Activated effector memory CD4-positive, alpha-beta T cell treated with anti-CD3 and anti-CD28 coated beads, Interleukin-2, amount 50 U/mL, for 16 hours (primary cell): ENCODE measurements at places on chromosomes 3 and 15.

DNA sequence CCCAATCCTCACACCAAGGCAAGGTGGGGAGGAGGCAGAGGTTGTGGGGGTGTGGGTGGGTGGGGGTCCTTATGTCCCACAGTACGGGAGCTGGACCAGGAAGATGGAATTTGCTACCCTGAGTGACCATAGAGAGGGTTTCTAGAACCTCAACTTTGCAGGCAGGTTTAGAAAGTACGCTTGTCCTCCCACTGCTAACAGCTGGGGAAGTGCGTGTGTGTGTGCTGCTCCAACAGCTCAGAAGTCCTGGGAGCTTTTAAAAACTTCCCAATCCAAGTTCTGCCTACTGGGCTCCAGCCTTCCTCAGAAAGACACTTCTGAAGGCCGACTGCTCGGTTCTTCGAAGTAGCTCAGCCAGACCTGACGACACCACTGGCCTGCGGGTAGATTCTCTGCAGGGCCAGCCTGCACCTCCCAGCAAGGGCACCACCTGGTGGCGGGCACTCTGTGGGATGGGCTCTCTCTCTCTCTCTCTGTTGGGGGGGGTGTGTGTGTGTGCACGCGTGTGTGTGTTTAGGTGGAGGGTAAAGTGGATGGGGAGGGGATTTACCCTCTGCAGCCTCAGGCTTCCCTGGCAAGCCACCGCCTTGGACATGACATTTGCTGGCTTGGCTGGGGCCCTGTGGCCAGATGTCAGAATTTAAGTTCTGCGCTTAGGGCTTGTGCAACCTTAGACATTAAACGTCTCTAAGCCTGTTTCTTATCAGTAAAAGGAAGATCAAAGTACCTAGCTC is 15.6 kb downstream of the TMEM158 start:
- DNase-seq = peak; percentile 92

GRCh38 chr15:49645941-49646340 is 25.1 kb downstream of the DTWD1 start:
- DNase-seq = no peak

DNA sequence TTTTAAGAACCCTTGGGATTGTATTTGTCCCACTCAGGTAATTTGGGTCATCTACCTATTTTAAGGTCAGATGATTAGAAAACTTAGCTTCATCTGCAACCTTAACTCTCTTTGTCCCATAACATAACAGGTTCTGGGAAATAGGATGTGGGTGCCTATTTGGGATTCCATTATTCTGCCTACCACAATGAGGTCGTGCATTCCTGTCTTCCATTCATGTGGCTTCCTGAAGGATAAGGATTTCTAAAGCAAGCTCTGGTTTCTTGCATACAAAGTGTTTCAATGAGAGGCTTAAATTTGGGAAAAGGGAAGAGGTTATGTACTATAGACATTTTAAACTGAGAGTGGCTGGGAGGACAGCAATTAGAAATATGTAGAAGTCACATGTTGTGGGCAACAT is 190.3 kb downstream of the MCTP2 start:
- no peak for DNase-seq

DNA sequence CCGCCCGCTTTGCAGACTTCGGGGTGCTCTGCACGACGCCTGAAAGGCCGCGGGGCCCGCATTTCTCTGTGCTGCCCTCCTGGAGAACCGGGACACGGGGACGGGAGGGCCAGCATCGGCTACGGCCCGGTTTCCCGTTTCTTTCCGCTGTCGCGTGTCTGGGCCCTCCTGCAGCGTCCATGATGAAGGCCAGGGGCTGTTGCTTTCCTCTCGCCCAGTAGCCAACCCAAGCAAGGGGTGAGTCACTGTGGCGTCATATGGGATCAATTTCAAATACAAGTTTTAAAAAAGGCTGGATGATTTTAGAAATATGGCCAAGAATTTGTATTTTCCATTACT is 435 bp downstream of the SLC35G2 start:
- no peak for DNase-seq

DNA sequence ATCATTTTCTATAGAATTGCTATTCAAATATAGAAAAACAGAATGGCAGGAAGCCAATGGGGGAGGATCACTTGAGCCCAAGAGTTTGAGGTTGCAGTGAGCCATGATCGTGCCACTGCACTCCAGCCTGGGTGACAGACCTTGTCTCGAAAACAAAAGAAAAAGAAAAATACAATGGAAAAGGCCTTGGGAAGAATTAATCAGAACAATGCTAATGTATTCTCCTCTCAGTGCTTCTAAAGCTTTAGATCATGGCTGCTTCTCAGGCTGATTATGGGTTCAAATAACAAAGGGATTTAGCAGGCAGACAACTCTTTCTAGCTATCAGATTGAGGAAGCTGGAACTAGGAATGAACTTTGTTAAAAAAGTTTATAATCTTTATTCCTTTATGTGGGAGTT is 115.8 kb downstream of the PDCD6IP start:
- no peak for DNase-seq

DNA sequence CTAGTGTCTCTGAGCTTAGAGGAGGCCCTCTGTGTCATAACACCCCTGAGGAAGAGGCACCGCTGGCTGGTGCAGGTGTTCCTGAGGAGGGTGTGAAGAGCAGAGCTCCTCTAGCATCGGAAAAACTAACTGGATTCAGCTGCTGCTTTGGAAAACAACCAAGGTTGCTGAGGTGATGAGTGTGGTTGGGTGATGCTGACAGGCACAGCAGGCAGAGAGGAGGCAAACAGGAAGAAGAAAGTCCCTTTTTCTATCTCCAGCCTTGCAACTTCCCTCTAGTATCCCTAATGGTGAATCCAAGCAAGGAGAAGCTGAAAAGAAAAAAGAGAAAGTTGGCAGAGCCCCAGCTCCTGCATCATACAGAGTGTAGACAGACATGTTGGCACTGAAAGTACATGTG is 3.8 kb upstream of the OR4F15 start:
- no peak for DNase-seq

DNA sequence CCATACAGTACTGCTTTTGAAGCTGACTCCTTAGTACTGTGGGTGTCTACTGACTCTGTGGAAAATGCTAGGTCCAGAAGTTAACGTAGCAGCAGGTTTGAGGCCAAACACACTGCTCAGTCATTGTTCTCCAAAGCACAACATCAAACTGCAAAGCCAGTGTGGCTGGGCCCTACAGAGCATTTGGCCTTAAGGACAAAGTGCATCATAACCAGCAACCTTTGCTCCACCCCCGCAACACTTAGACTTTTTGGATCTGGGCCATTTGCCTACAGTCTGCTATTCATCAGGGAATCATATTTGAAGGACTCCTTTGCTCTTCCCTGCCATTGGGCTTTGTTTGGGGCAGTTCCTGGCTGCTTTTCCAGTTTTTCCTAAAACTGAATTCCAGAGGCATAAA is 43.1 kb upstream of the ARL6 start:
- no peak for DNase-seq

- no peak for DNase-seq
Observed at GRCh38 chr3:87900061-87900460, 158.7 kb downstream of the CGGBP1 start.

DNA sequence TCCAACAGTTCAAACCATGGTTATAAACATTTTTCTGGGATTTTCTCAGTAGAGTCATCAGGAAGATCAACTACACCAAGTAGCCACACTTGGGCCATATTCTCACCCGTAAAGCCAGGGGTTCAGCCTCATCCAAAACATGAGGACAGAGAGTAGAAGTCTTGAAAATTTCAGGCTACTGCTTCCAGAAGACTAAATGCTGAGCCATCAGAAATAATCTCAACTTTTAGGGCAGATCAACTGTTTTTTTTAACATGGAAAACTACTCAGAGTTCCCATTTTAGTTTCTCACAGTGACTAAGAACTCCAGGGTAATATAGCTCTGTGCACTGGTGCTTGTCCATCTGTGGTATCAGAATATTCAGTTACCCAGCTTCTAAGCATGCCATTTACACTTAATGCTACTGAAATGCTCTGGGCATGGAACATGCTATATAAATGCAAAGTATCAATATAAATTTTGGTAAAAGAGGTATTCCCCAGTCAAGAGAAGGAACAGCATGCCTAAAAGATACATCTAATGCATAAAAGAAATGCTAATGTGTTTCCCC is 300.1 kb upstream of the LRRN1 start:
- no peak for DNase-seq

DNA sequence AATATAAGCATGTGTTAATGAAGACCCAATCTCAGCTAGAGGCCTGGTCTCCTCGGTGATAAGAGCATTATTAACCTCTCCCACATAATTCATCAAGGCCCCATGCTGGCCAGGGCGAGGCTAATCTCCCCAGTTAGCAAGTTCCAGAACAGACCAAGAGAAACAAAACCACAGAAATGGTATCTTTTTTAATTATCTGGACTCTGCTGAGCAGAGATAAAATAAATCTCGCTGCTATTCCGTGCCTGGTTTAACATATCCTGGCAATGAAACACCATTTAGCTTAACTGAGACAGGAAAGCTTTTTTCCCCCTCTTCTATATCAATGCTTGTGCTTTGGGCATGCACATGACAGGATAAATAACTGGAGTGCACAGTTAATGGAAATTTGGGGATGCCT is 72.5 kb upstream of the ARHGEF3 start:
- DNase-seq = no peak

DNA sequence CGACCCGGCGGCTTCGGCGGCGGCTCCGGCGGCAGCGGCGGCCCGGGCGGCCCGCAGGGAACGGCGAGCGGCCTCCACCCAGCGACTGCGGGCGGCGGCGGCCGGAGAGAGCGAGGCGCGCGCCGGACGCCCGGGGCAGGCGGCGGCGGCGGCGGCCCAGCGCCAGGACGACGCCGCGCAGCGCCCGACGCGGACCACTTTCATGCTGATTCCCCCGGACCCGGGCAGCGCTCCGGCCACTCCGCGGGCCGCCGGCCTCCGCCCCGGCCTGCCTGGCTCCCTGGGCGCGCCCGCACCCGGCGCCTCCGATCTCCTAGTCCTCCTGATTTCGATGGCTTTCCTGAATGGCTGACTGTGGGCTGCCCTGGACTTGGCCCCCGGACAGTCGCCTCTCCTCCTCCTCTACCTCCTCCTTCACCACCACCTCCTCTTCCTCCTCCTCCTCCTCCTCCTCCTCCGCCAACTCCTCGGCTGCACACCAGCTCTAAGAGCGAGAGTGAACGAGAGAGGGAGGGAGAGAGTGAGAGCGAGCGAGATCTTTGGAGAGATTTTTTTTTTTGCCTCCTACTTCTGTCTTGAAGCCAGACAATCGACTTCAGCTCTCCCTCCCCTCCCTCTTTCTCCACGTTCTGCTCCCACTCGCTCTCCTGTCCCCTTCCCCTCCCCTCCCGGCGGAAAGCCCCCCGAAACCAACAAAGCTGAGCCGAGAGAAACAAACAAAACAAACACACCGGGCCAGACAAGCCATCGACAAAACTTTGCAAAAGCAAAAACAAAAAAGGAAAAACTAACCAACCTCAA is 844 bp downstream of the NR2F2 start:
- DNase-seq = no peak

- no peak for DNase-seq
Observed at GRCh38 chr3:126294211-126294808, 62.9 kb downstream of the KLF15 start.

DNA sequence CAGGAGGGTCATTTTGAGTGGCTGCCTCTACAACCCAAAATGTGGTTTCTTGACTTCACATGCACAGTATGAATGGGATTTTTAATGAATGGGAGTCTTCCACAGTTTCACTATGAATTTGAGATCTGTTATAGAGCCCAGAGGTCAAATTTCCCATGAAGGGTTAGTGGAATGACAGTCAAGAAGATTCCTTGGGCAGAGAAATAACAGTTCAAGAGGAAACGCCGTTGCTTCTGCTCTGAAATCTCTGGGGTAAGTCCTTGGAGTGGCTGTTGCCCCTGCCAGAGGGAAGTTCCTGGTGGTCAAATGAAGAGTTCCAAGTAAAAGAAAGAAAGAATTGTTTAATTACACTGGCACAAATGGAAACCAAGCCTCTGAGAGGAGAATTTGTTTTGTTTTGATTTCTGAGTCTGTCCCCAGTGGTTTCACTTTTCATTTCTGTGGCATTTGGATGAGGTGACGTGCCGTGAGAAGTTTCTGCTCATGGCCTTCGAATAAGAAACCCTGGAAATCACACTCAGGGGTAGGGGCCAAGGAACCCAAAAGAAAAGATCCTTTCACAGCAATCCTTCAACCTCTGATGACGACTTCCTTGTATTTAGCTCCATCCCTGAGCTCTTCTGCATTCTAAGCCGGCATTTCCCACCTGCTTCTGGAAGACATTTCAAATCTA is 77.5 kb upstream of the IL12A start:
- no peak for DNase-seq

GRCh38 chr3:150538324-150539208 is 7.7 kb downstream of the SERP1 start:
- DNase-seq = no peak

DNA sequence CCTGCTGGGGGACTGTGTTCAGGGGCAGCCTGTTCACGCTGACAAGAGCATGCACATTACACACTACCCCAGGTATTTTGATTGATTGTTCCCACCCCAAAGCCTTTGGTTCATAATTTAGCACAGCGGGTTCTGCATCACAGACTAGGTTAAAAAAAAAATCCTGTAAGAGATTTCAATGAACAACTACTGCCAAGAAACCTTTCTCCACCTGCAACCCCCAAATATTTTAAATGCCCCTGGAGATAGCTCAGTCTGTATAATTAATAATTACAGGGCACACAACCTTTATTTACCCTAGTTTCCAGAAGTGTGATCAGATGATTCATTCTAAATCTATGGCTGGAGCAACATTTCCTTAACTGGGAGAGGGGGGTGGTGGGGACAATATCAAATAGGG is 87.6 kb downstream of the NR2F2 start:
- no peak for DNase-seq

GRCh38 chr3:64467255-64467944 is 220.4 kb downstream of the ADAMTS9 start:
- DNase-seq = no peak

DNA sequence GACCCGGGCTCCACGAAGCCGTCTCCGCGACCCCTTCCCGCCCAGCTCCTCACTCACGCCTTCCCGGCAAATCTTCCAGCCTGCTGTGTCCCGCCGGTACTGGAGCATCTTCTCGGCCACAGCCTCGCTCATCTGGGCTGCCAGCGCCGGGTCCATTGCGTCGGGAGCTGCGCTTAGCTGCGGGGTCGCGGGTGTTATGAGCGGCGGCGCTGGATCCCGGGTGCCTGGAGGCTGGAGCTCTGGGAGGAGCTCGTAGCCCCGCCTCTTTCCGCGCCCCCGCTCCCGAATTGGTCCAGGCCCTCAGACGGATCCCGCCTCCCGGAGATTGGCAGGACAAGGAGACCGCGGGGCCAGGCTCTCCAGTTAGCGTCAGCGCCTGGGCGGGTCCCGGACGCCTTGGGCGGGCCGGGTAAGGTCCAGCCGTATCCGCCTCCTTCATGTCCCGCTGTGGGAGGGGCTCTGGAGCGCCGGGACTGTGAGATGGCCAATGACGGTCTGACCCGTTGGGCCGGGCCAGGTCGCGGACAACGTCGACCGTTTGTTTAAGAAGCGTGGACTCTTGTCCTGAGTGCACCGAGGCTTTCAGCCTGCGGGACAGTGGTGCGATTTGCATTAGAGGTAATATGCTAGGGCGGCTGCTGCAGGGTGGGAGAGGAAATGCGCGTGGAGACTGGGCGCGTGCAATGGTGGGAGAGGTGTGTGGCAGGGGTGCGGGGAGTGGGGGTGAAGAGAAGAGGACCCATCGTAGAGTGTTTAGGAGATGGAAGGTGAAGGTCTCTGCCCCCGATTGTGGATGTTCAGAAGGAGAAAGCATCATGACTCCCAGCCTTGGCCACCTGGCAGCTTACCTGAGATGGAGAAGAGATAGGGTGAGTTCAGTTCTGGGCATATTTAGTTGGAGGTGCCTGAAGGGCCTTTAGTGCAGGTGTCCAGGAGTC is at the start of gene STARD5:
STARD5 (minus strand) TSS at position 198 of the 938 bp plus-strand sequence; CDS start at position 156, 42 bp downstream.
- DNase-seq = peak; percentile 98
